ENCODE measurements at places on chromosomes 13 and 19.
A peak's percentile ranks its signal among the peaks of the same experiment; 100 is the strongest.

GRCh38 chr13:32024750-32025149 is 6.8 kb upstream of the FRY start:
- no peak for DNase-seq

DNA sequence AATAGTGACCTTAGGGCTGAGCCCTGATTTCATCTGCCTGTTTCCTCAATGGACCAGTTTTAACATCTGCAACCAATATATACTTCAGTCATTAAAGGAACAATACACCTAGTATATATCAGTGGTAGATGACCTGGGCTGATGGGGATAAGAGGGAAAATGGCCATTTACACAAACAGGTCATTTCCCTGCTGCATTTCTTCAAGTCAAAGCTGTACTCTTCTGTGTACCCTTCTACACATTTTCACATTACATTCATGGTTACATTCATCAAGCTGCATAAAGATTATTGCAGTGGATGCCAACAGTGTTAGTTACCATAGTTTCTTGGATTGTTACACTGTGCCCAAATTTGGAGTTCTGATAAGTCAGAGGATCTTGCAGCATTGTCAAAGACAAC is 81.2 kb upstream of the RAP2A start:
- no peak for DNase-seq

DNA sequence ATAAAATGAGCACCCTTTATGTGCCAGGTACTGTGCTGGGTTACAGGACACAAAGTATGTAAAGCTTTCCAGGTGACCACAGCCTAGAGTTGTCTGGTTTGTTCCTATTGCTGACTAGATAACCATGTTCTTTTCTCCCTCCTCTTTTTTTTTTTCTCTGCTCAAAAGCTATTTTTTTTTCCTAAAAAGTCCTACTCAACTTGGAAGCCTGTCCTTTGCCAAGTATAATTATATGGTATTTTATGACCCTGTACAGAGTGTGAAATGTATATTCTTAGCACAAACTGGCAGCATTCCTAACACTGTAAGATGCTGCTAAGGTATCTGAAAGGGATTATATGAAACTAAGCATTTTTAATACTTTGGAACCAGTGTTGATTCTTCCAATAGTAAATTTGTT is 171.0 kb downstream of the GPC6 start:
- no peak for DNase-seq

DNA sequence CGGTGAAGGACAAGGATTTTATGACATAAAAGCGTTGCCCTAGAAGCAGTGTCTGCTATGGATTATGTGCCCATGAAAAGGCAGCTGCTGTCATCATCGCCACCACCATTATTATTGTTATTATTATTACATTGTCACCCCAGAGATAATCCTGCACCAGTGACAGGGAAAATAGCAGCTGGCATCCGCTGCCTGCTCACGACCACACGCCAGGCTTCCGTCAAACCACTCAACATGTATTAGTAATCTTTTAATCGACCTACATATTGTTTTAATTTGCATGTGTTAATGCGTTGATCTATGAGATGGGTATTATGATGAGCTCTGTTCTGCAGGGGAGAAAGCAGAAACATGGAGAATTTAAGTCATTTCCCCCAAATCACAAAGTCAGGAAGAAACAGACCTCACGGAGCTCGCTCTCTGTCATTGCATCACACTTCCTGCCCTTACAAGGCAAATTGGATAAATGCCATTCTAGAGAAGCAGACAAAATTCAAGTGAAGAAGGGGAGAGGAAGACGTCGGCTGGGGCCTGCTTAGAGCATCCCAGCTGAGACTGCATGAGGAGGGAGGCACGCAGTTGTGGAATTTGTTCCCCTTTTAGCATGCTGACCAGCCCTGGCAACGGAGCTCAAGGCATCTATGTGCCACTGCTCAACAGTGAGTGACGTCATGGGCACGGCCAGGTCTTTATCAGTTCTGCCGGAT is at the start of gene FFAR3:
FFAR3 (plus strand) TSS at position 594 of the 707 bp plus-strand sequence. CDS start 431 bp downstream, outside the sequence.
- DNase-seq: no peak

DNA sequence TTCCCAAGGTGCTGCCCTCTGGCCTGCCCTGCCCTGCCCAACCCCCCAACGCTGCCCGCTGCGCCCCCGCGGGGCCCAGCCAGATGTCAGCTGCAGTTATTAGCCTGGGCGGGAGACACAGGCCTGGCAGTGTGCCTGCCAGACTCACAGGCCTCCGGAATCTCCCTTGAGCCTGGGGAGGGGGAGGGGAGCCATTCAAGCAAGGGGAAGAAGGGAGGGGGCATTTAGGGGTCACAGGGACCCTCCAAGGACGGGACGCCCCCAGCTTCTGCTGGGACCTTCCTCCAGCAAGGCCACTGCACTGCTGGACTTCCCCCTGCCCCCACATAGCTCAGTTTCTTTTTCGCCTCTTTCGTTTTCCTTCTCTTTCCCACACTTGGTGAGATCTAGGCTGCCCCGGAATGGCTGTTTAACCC is 2.6 kb upstream of the JUNB start:
- DNase-seq: peak; percentile 71

DNA sequence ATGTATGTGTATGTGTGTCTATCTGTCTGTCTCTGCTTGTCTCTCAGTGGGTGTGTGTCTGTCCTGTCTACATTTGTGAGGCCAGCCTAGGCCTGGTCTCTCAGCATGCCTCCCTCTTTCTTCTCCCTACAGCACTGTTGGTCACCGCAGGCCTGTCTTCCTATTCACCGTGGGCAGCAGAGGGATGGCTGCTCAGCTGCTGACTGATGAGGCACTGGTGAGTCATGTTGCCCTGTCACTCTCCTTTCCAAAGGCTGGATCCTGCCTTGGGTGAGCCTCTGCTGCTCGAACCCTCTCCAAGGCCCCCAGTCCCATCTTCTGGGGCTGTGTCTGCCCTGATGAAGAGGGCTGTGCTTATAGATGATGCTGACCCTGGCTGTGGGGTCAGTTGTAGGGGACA is 6.3 kb downstream of the ZNF71 start:
- DNase-seq: no peak

DNA sequence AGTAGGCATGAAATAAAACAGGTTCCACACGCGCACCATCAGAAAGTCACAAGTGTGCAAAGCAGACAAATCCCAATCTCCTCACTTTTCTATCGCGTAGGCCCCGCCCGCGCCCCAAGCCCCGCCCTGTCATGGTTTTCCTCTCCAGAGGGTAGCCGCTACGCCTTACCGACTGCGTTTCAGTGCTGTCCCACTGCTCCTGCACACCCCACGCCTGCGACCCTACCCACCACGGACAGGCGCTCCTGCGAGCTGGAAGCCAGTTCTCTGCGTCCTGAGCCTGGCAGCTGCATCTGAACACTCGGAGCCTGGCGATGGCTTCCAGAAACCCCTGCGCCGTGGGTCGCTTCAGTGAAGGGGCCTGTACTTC is 379 bp upstream of the ZNF470 start:
- DNase-seq: peak; percentile 66

DNA sequence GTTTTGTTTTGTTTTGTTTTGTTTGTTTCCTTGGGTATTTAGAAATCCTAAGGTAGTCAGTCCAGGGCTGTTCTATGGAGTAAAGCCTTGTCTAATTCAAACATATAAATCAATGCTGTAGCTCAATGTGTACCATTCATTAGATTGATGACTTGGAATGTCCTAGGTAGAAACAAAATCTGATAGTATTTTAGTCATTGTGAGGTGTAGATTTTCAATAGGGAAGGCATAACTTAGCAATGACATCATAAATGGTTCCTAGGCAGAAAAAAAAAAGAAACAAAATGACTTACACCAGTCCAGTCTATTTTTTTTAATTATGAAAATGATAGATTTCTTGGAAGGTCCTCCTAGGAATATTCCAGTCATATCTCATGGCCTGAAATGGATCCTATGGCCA is 189.9 kb downstream of the SPRY2 start:
- no peak for DNase-seq

DNA sequence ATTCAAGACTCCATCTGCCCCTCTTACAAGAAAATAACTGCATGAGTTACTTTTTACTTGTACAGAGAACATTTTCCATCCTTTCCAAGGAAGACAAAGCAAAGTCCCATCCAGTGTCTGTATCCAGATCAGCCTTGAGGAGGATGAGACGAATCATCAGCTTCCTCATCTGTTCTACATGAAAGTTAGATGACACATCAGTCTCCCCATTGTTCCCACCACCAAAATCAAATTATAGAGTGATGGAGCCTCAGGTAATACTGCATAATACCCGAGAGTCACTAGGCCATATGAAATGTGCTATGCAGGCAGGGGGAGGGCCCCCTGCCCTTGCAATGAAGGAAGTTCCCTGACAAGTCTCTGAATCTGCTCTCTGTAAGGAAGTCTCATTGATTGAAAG is 1244.6 kb upstream of the SLC10A2 start:
- DNase-seq: no peak

- no peak for DNase-seq
Measured at GRCh38 chr19:41682437-41682836, 5.6 kb downstream of the CEACAM7 start.

DNA sequence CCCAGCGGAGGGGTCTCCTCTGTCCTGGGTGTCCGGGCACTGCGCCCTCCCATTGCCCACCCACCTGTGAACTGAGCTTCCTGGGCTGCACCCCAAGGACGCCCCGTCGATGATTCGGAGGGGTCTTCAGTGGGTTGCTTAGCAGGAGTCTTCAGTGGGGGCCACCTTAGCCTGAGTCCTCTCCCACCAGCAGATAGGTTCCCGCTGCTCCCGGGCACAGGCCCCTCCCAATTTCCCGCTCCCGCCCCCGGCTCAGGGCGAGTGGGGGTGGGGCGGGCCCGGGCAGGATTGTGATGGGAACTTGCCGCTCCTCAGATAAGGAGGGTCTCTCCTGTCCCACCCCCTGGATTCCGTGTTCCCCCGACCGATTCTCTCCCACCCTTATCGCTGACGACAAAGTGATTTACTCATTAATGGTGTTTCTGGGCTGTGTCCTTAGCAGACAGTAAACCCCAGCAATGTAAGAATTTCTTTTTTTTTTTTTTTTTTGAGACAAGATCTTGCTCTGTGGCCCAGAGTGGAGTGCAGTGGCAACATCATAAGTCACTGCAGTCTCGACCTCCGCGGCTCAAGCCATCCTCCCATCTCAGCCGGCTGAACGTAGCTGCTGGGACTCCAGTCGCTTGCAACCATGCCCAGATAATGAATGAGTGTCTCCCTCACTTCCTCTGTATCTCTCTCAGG is 655 bp upstream of the S1PR5 start:
- no peak for DNase-seq

DNA sequence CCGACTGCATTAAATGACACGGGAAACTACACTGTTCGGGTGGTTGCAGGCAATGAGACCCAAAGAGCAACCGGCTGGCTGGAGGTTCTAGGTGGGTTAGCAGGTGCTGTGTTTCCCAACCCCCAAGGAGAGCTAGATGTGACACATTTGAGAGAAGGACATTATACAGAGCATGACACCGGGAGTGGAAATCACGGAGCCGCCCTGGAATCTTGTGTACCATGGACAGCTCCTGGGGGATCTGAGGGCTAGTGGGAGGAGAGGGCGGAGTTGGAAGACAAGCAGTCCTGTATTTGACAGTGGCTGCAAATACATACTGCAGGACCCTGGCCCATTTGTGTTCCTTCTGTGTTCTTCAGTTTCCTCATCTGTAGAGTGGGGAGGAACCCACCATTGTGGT is 2.3 kb downstream of the CEACAM18 start:
- no peak for DNase-seq

- DNase-seq: no peak
Measured at GRCh38 chr19:49788857-49789256, 22.1 kb downstream of the AP2A1 start.

- DNase-seq: no peak
Measured at GRCh38 chr13:112711528-112712265, 21.9 kb downstream of the ATP11A start.

DNA sequence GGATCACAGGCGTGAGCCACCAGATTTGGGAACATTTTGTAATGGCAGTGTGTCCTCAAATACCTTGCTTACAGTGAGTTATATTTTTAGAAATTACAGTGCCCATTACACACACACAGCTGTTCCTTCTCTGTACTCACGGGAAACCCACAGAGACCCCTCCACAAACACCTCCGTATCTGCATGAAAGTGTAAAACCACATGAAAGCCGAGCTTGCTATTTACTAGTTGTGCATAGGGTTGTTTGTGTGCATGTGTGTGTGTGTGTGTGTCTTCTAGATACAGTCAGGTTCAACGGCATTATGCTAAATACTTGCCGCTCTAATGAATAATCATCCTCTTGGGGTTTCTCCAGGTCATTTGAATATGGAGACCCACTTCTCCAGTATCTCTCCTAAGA is 22.3 kb upstream of the LILRA2 start:
- no peak for DNase-seq

GRCh38 chr13:76886005-76886291 is 257 bp downstream of the KCTD12 start:
- no peak for DNase-seq

All from activated naive CD8-positive, alpha-beta T cell treated with anti-CD3 and anti-CD28 coated beads, Interleukin-2, amount 50 U/mL, for 24 hours (primary cell).